BJ (cell line): ENCODE measurements at places on chromosomes 12 and 14. TPM values are rescaled to one million over a fixed set of nuclear protein-coding genes. Genes with fewer than 3 reads are reported as not detected.

DNA sequence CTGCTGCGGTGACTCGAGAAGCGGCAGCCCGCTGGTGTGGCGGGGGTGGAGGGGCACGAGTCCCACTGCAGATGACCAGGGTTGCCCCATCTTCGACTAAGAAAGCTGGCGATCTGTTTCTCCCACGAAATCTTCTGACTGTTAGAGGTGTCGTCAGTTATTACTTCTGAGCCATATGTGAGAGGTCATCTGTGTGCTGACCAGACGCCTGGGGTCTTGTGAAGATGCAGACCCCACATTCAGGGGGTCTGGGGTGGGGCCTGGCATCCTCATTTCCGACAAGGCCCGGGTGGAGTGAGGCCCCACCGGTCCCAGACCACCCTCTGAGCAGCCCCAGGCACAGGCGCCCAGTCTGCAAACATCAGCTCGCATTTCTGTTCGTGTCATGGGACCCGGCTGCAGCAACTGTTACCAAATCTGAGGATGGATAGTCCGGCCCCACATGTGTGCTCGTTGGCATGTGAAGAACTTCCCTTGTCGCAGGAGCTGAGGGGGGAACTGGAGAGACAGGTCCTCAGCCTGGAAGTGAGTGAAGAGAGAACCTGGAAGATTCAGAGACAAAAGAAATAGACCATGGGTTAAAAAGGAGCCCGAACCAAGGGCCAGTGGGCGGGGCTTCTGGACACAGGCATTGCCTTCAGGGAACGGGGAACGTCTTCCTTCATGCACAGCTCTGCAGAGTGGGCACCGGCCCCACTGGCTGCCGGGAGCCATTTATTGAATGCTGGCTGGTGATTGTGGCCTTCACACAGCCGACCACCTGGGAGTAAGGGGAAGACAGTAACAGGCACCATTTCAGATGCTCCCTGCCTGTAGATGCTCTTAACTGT is 135.2 kb downstream of the ADGRD1 start:
- DNase-seq = no peak

DNA sequence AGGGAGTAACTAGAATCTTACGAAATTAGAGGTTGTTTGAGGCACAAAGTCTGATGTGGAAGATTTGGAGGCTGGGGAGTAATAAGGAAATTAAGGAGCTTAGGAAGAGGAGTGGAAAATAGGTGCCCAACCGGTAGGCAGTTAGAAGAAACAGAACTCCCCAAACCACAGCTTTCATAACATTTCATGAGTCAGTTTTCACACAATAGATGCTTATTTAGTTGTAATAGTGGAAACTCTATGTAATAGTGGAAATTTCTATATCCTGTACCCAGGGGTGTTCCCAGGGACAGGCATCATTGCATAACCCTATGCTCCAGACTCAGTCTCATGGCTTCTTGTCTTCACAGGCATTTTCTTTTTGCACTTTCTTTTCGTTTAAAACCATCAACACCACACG is 8.3 kb downstream of the C3AR1 start:
- no peak for DNase-seq

DNA sequence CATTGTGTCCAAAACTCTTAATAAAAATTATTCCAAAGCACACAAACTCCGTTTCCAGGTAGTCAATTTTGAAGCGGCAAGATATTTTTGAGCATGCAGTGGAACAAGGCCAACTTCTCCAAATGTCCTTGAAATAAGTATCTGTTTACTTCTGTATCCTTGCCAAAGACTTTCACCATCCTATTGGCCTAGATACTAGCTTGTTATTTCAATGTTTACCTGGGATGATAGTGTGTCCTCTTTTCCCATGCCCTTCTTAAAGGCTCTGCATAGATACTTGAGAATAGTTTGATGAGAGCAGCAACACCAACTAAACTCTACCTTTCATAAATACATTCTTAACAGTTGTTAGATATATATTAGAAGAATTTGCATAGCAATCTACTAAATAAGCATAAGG is 160.9 kb downstream of the KCNC2 start:
- no peak for DNase-seq

DNA sequence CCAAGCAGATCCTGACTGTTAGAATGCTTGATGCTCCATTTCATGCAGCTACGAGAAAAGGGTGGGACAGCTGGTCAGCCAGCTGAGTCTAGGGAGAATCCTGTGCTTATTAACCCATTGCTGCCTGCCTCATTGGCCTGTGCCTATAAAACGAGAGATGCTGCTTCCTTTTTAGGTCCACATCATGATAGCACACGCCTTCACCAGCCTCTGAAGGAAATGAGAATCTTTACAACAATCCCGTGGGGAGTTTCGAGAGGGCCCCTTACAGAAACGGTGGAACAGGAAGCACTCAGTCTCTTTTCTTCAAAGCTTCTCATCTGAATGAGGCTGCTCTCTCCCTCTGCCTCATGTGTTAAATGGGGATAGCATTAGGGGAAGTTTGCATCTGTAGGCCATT is 147.3 kb upstream of the RFLNA start:
- DNase-seq = no peak

GRCh38 chr14:52950410-52950897 is 396 bp downstream of the FERMT2 start:
- DNase-seq = no peak

DNA sequence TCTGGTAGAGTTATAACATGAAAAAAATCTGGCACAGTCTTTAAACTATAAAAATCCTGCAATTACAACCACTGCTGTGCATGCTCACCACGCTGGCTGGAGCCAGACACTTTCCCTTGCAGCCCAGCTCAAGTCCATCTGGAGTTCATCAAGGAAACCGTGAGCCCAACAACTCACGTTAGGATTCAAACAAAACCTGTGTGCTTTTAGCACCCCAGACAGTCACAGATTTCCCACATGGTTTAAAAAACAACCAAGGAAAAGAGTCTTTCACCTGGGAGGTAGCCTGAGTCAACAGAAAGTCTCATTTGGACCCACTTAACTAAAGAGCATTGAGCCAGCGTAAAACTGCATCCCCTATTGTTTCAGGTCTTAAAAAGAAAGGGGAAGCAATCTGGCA is 4.7 kb downstream of the LRIG3 start:
- DNase-seq = peak; percentile 52

- no peak for DNase-seq
Measured at GRCh38 chr14:76257111-76257803, 105.5 kb downstream of the GPATCH2L start.

DNA sequence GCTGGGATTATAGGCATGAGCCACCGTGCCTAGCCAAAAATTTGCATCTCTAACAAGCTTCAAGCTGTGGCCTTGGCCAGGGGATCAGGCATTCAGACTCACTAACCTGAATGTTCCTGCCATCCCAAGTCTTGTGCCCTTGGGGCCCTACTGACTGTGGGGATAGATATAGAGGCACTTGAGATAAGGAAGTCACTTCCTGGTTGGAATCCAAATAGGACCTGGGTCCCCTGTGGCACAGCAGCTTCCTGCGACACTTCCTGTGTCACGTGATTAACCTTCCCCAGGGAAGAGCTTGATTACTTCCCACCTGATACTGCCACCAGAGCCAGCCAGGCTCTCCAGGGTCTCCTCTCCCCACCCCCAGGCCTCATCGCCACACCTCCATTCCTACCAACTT is 128.2 kb downstream of the BCL11B start:
- no peak for DNase-seq

DNA sequence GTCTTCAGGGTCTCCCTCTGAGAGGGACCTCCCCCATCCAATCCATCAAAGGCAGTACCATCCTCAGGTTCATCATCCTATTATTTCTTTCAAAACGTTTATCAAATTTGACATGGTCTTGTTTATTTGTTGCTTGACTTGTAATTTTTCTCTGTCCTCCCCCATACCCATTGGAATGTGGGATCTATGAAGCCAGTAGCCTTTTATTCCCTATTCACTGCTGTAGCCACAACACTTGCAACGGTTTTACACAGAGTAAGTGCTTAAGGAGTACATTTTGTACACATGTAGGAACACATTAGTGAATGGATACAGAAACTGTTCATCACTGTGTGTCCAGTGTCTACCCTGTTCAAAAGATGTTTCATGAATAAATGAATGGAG is 41.5 kb downstream of the IGF1 start:
- DNase-seq = no peak

DNA sequence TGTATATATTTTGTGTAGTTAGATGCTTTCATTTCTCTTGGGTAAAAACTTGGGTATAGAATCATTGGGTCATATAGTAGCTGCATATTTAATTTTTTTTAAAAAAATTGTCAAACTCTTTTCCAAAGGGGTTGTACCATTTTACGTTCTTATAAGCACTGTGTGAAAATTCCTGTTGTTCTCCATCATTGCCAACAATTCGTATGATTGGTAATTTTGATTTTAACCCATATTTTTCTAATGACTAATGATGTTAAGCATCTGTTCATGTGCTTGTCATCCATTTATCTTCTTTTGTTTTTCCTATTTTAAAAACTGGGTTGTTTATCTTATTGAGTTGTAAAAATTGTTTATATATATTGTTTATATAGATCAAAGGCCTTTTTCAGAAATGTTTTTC is 77.4 kb downstream of the OTOGL start:
- DNase-seq = no peak

DNA sequence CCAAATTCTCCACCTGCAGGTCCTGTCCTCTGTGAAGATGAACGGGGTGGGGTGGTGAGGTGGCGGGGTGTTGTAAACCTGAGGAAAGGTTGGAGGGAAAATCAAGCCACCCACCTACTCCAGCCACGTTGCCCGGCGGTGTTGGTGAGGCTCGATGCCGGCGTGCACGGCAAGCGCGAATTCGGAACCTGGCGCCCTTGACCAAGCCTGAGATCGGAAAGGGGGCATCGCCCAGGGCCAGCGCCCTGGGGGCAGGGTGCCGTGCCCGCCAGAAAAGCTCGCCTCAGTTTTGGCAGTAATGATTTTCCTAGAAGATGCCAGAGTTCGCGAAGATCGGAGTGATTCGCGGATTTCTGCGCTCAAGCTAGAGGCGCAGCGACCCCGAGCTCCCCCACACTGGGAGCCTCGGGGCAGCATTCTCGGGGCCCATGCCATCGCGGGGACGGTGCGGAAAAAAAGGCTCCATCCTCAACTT is 817 bp downstream of the STXBP6 start:
- DNase-seq = no peak

GRCh38 chr12:52346593-52346992 is 20.7 kb downstream of the KRT85 start:
- no peak for DNase-seq

- no peak for DNase-seq
Measured at GRCh38 chr14:100022772-100023451, 42.3 kb upstream of the EVL start.

DNA sequence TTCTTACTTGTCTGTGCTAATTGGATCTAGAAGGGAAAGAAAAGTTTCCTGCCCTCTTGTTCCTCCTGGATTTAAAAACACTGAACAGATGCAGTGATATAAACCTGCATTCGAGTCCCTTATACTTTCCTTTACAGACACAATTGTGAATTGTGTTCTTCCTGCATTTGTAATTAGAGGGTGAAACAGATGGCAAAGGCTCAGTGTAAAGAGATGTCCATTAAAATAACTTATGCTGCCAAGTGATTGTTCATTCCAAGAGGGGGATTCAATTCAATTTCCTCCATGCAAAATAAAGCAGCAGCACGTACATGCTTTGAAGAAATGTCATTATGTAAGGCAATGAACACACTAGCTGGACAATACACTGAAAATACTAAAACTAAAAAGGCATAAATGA is 248.3 kb upstream of the LRIG3 start:
- no peak for DNase-seq

The KRT72 gene
- not detected in 2 replicates for polyA plus RNA-seq

The FGF6 gene
- not detected in 2 replicates for polyA plus RNA-seq

The AKAP3 gene
- 0.98 and 1.1 TPM in 2 replicates for polyA plus RNA-seq

The GRIN2B gene
- polyA plus RNA-seq = not detected in 2 replicates

The E2F7 gene
- 3.6 and 3.9 TPM in 2 replicates for polyA plus RNA-seq

The SIRT4 gene
- 1.2 and 1.5 TPM in 2 replicates for polyA plus RNA-seq
